Activated T-cell treated with anti-CD3 and anti-CD28 coated beads for 48 hours (primary cell): ENCODE measurements at places on chromosomes 11 and 22.

GRCh38 chr22:29478326-29479276, 1.4 kb upstream of the NEFH start:
- no peak for DNase-seq

DNA sequence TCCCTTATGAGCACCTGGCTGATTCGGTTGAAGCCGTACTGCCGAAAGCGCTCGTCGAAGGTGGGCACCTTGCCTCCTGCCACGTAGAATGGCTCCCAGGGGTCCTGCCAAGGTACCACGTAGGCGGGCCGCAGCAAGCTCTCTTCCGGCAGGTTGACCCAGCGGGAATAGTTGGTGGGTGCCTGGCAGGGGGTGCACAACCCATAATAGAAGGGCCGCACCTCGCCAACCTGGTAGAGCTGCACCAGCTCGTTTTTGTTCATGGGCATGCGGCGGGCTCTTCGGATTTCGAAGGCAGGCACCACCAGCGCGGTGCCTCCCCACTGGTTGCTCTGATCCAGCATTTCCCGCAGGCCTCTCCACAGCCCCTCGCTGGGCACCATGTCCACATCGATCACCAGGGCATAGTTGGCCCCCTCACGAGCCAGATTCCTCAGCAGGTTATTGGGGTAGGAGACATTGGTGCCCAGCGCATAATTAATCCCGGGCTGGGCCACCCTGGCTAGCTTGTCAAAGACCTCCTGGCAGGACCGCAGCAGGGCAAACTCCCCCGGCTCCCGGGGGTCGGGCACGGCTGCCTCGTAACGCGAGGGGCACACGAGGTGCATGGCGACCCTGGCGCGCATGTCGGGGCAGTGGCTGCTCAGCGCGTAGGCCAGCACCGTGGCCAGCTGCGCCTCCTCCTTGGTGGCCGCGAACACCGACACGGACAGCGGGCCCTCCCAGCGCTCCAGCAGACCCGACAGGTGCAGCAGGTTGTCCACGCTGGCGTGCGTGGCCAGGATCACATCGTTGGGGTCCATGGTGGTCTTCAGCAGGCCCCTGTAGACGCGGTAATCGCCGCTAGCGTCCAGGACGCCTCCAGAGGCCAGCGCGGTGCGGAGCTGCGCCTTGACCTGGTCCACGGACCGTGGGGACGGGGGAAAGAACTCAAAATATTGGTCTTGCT, 679 bp downstream of the B4GAT1 start:
- no peak for DNase-seq

GRCh38 chr11:34302046-34302921, 55.5 kb downstream of the ABTB2 start:
- DNase-seq, result no peak

DNA sequence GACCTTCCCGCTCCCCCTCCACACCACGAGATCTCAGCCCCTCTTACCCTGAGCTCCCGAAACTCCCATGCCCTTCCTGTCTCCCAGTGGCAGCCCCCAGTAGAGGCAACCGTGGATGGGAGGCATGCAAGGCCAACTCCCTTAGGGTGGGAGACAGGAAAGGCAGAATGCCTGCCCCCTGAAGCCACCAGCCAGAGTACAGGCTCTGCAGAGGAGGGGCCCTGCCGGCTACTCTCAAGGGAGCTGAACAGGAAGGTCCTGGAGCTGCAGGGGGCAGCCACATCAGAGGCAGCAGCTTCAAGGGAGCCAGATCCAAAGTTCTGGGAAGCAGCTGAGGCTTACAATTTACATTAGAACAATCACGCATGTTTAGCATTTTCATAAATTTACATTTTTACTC, 38.3 kb downstream of the PDE2A start:
- no peak for DNase-seq

- DNase-seq, result no peak
Measured at GRCh38 chr11:15591112-15591537, 476.4 kb downstream of the INSC start.

DNA sequence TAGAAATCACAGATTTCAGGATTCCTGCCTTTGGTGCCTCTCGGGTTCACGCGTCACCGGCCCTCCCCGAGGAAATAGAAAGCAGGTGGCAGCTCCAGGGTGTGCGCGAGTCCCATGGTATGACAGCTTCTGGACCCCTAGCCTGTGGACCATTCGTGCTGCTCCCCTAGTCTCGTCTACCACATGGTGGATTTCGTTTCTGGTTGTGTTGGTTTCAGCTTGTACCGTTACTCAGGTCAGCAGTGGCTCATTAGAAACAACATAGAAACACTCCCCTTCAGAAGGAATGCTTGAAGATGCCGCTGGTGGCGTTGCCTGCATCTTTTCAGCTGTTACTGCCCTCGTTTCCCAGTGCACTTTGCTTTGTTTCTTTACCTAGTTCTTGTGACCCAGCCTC, 700 bp downstream of the TTC17 start:
- DNase-seq, result no peak

DNA sequence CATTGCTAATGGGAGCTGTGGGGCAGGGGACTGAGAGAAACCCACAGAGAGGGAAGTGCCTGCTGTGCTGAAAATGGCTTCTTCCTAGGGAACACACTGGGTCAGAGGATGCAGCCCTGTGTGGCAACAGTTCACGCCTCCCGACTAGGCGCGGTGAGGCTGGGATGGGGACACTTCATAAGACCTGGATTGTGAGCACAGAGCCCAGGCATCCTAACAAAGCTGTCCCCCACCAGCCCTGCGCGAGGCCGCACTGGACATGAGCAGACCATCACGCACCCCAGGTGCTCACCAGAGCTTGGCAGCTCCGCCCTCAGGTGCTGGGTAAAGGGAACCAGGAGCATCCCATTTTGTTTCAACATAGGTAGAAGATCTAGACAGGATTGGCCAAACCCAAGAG, 1.8 kb upstream of the KRTAP5-4 start:
- no peak for DNase-seq

DNA sequence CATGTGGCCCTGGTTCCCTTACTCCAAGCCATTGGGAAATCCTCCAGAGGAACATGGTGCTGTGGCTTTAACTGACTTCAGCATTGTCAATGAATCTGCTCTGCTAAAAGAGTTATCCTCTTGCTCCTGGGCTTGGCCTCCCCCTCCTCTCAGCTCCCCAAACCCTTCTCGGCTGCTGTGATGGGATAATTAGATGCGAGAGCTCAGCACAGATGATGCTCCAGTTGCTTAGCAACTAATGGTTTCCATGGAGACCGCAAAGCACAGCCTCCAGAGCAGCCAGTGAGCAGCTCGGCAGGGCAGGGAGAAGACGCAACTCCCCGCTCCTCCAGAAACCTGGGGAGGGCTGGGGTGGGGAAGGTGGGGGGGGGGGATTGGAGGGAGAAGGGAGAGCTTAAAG, 2.8 kb upstream of the UPK2 start:
- no peak for DNase-seq

DNA sequence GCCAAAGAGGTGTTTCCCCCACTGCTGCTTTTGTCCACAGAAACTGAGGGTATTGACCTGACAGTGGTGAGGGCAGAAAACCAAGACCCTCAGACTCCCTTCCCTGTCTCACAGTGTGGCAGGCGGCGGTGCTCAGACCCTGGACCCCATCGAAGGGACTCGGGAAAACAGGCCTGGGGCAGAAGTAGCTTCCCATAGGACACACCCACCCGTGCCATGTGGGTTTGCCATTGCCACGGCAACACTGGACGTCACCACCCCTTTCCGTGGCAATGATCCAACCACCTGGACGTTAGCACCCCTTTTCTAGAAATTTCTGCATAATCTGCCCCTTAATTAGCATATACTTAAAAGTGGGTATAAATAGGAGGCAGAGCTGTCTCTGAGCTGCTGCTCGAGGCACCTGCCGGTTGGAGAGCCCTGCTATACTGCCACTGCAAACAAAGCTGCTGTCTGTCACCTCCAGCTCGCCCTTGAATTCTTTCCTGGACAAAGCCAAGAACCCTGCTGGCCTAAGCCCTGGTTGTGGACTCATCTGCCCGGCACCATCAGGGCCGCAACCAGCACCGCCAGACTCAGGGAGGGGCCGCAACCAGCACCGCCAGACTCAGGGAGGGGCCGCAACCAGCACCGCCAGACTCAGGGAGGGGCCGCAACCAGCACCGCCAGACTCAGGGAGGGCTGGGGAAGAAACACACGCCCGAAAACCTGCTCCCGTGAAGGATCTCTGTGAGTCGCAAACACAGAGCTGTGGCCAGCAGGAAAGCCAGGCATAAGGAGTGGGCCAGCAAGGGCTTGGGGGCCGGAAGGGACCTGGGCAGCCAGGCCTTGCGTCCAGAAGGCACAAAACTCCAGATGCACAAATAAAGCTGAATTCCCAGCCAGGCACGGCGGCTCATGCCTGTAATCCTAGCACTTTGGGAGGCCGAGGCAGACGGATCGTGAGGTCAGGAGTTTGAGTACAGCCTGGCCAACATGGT, 10.4 kb downstream of the MLC1 start:
- DNase-seq, result no peak
